SK-N-DZ (cell line): ENCODE measurements at places on chromosomes 6 and 20.

- DNase-seq: no peak
These were observed 20.1 kb downstream of the OPRM1 start for GRCh38 chr6:154058963-154059680.

GRCh38 chr6:163867518-163868292, 453.2 kb downstream of the QKI start:
- no peak for DNase-seq

- no peak for DNase-seq
These were observed 184.4 kb downstream of the GJA10 start for GRCh38 chr6:90078513-90079289.

DNA sequence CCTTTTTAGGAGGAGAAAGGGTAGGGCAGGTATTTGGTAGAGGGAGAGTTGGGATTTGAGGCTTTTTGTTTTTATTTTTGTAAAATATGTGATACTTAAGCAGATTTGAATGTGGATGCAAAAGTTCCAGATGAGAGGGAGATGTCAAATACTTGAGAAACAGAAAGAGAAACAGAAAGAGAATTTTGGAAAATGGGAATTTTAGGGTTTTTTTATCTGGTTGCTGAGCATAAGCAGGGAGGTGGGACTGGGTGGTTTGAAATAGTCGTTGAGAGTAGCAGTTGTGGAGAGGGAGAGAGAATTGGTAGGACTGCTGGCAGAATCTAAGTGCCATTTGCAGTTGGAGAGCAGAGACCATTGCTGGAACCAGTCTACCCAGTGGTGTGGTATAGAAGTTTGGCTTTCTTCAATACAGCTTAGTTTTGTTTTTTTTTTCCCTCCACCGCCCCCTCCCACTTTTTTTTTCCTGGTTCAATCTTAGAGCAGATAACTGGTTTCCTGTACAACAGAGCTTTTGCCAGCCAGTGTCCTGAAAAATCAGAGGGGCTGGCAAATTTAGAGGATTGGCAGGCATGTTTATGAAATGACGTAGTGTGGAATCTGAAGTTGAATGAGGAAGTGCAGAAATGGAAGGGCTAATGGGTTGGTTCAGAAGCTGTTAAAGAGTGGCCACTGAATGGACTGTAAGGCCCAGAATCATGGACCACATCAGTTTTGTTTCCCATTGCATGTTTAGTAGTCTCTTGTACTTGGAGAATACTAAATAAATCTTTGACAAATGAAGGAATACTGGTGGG, 68.7 kb downstream of the ATRN start:
- DNase-seq: no peak

DNA sequence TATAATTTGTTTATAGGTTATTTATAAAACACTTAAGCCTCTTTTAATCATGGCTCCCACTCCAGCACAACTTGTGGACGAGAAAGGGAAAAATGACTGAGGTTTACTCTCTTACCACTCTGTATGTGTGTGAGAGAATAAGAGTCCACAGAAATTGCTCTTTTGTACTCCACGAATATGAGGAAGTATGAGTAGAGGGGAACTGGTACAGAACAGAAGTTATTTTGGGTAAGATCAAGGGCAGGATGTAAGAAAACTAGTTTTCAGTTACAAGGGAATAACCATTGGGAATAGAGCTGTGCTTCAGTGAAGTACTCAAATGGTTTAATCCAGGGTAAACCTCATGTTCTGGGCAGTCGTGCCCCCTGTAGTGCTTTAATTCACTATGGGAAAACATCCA, 72.6 kb downstream of the REV3L start:
- no peak for DNase-seq

DNA sequence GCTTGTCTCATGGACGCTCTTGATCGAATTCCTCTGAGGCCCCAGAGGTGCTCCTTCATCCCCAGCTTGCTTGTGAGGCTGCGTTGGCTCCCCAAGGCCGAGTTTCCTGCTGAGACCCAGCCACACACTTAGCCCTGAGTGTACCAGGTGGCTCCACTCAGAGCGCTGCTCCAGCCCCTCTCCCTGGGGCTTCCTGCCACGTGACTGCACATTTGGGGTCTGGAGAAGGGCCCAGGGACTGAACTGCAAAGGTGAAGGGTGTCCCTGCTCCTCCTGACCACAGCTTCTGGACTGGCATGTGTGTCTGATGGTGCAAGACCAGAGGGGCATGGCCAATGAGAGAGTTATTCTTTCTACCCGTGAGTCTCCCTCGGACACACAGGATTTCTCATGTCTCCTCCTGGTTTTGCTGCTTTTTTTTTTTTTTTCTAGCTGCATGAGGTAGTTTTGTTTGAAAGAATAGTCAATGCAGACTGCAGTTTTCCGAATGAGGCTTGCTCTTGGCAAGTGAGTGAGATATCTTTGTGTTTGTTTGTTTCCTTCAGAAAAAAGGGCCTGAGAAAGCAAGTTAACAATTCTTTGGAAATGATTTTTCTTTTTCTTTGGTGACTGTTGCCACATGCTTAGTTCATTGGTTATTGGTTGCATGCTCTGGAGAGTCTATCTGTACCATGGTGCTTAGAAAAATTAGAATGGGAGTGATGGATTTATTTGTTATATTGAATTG, 3.1 kb upstream of the ZNF831 start:
- DNase-seq: no peak

DNA sequence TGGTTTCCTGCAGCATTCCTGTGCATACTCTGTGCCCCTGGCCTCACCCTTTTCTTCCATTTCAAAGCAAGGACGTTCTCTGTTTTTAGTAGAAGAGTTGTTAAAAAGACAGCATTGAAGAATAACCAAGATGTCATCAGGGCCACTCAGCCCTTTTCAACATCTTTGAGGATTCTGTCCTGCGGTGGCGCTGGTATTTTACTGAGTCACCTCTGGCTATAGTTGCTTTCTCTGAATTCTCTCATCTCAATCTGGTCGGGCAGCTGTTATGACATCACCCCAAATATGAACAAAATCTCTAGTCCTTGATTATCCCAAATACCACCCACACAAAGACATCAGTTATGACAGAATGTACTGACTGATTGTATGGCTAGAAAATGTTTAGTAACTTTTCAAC, 204.2 kb downstream of the GRIK2 start:
- DNase-seq: no peak

GRCh38 chr6:7200598-7201443, 93.1 kb downstream of the RREB1 start:
- DNase-seq: no peak

GRCh38 chr6:112416866-112417265, 69.7 kb downstream of the RFPL4B start:
- DNase-seq: no peak

DNA sequence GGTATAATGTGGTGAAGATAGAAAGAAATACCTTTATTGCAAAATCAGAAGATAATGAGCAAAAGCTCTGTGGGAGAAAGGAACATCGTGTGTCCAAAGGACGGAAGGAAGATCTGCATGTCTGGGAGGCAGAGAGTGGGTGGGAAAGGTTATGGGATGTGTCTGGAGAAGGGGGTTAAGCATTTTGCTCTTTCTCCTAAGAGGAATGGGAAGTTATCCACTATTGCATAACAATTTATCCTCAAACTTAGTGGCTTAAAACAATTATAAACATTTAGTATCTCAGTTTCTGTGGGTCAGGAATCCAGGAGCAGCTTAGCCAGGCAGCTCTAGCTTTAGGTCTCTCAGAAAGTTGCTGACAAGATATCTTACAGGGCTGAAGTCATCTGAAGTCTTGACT, 229.1 kb upstream of the CITED2 start:
- DNase-seq: no peak

DNA sequence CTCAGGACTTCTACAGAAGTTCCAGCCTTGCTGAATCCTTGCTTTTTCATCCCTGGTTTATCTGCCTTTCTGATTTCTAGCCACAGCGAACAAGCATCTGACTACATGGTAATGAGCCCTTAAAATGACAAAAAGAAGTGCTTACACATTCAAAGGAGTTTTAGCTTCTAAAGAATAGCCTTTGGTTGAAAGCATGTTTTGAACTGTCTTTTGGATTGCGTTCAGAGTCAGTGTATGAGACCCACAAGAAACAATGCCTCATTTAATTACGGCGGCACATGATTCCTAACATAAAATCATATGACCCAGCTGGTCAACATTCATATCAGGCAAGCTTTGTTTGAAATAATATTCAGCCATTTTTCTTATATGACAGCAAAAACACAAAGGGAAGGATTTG, 784.2 kb downstream of the KIF16B start:
- DNase-seq: no peak
